GM13976 (cell line): ENCODE measurements at places on chromosomes 2 and 18.

- DNase-seq: no peak
Observed at GRCh38 chr18:23183411-23184150, 48.3 kb downstream of the CABLES1 start.

- DNase-seq: no peak
Observed at GRCh38 chr18:23126376-23127056, 8.8 kb upstream of the CABLES1 start.

DNA sequence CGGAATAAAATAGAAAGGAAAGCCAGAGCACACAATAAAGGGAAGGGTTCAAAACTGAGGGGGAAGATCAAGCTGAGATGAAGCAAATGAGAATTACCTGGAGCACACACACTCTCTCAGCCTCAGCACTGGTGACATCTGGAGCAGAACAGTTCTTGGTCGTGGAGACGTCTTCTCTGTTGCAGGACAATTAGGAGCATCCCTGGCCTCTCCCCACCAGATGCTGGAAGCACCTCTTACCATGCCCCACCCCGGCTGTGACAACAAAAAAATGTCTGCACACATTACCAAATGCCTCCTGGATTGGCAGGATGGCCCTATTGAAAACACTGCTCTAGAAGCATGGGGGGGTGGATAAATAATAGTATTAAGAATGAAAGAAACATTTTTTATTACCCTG is 43.6 kb upstream of the MAP3K20 start:
- DNase-seq: no peak

- no peak for DNase-seq
Observed at GRCh38 chr2:46841621-46842020, 74.0 kb downstream of the MCFD2 start.

DNA sequence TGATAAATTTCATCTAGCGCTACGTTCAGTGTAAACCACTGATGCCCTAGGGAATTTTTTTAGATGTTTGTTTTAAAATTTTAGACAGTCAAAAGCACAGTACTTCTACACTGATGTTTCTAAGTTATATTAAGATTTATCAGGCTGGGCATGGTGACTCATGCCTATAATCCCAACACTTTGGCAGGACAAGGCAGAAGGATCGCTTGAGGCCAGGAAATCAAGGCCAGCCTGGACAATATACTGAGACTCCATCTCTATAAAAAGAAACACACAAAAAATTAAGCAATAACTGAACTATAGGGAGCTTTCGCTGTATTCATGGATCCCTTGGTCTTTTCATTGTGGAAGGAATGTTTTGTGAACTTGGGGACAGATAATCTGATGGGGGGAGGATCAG is 50.6 kb upstream of the MAPRE2 start:
- no peak for DNase-seq

DNA sequence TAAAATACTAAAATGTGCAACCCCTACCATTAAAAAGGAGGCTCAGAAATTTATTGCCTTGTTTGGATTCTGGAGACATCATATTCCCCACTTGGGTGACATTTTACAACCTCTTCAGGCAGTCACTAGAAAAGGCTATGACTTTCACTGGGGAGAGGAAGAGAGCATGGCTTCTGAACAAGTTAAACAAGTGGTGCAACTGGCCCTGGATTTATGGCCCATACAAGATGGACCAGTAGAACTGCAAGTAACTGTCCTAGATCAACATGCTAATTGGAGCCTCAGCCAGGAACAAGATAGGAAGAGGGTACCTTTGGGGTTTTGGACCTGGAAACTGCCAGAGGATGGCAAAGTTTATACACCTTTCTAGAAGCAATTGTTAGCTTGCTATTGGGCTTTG is 4.0 kb upstream of the DSG2 start:
- DNase-seq: no peak

GRCh38 chr18:6198585-6198984 is 216.1 kb downstream of the L3MBTL4 start:
- DNase-seq: no peak
